ENCODE measurements at places on chromosomes 1 and 21.

DNA sequence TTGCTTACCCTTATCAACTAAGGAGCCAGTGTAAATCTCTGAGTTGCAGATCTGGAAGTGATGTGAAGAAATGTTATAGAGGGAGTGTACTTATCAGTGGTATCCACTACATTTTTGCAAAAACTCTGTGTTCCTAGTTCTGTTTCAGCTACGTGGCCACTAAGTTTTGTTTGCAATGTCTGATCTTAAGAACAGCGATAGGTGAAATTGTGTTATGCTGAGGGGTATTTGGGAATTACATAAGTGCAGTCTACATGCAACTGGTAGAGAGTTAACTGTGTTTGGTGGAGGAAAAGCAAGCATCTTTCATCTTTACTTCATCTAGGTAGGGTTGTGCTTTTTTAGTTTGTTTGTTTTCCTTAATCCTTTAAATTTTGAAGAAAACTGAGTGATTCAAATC, 198.8 kb upstream of the SGIP1 start:
- no peak for DNase-seq

DNA sequence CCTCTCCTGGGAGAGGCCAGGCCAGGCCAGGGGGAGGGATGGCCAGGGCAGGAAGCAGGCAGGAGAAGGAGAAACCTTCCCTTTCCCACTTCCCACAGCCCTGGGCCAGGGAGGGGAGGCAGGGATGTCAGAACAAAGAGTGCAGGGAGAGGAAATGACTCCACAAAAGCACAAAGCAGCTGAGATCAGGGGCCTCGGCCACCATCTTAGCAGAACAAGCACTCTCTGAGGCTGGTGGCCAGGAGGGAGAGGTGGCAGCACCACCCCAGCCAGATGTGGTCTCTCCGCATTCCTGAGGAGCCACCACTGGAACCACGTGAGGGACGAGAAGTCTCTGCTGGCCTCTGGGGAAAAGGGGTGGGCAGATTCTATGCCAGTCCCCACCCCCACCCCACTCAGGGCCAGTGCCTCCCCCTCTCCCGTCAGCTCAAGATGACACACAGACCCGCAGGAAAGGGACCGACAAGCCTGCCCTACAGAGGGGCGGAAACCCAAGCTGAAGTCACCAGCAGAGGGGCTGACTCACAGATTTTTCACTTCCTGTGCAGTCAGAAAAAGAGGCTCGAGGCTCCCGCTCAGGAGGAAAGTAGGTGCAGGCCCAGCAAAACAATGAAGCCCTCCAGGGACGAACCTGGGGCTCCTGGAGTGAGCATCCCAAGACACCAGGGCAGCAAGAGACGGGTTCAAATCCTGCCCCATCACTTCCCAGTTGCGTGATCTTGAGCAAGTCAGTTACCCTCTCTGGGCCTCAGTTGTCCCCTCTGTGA, 24.1 kb upstream of the ALDH4A1 start:
- DNase-seq = peak; percentile 85

GRCh38 chr1:71128060-71128459, 47.2 kb upstream of the ZRANB2 start:
- DNase-seq = no peak

DNA sequence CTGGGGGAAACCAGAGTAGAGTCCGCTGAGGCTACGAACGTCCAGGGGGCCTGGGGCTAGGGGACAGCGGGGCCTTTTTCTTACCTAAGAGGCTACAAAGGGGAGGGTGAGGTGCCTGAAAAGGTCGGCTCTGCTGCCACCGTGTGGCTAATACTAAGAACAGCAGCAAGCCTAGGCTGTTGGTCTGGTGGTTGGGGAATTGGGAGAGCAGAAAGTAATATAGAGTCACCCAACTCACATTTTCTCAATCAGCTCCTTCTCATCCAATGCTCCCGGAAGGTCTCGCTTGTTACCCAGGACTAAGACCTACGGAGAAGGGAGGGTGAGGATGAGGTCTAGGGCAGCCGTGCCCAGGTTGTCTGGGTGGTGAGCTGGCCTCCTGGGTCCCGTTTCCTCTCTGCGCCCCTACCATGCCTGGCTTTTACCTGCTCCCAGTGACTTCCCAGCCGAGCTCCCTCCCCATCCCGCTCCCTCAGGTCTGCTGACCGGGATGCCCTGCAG, 9.3 kb downstream of the ARL8A start:
- DNase-seq = peak; percentile 43

- DNase-seq = no peak
These were observed 3.3 kb upstream of the PCBP3 start for GRCh38 chr21:45640001-45640887.

- no peak for DNase-seq
These were observed 215.9 kb downstream of the DISC1 start for GRCh38 chr1:231842441-231842840.

GRCh38 chr21:43869486-43870325, 4.7 kb downstream of the AGPAT3 start:
- no peak for DNase-seq

DNA sequence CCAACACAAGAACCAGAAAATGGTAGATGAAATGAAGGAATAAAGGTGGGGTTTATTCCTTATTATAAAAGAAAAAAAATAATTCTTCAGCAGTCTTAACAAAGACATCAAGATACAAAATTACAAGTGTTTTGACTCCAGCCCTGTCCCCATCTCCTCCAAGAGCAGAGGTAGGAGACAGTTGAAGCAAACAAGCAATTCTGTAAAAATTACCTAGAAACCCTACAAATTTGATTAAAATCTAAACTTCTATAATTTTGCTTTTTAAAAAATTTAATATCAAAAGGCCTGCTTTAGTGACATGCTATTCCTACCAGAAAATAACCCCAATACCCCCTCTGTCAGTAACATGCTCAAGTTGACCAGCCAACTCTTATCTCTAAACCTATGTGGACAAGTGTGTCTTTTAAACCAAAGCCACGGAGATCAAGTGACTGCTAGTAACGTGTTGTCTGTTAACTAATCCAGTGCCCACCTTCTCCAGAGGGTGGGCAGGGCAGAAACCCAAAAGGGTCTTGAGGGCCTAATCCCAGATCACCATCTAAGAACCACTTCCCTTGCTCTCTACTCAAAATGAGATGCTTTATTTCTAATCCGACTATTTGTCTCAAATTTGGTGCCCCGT, 8.4 kb downstream of the GLUL start:
- DNase-seq = no peak

- no peak for DNase-seq
These were observed 20.6 kb upstream of the MTARC2 start for GRCh38 chr1:220727519-220727918.

DNA sequence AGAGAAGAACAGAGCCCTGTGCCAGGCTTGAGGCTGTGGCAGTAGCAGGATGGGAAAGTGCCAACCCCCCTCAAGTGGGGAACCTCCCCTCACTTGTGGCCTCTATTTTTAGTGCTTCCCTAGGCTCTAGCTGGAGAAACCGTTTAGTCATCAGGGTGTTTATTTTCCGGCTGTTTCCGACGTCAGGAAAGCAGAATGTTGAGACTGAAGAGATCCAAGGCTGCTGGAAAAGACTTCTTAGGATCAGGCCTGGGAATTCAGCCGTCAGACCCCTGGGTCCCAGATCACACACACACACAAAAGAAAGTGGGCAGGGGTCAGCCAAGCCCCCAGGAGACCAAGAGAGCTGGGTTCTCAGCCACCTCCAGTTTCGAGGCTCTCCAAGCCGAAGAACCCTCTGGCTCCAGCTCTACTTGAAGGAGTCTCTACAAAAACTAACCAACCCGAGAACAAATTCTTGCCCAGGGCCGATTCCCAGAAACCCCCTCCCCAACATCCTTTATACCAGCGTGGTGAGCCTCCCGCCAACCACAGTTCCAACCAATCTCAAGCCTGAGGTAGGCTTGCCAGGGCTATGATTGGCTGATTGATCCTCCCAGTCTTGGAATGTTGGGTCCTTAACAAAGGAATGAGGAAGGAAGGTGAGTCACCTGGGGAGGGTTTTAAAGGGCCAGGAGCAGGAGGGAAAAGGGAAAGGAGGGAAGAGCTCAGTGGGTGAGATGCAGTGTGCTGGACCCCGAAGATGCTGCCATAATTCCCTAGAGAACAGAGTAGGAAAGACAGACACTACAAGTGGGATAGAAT, 2.5 kb upstream of the MEF2D start:
- no peak for DNase-seq

GRCh38 chr21:31299291-31300147, 44.5 kb downstream of the TIAM1 start:
- DNase-seq = no peak

GRCh38 chr1:195789321-195789720, 818.9 kb downstream of the KCNT2 start:
- DNase-seq = no peak

DNA sequence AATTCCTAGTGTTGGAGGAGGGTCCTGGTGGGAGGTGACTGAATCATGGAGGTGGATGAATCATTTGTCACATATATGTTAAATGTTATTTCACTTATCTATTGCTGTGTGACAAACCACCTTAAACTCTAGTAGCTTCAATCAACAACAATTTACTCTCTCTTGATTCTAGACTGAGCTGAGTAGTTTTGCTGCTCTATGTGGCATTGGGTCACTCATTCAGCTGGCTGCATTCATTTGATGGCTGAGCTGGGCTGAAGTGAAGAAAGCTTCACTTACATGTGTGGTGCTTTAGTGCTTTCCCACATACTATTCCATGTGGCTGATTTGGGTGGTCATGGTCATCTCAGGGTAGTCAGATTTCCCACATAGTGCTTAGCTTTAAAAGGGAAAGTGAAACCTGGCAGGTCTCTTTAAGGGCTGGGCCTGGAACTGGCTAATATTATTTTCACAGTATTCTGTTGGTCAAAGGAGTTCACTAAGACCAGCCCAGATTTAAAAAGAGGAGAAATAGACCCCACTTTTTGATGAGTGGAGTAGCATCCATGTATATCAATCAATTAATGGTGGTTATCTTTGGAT, 10.5 kb downstream of the DNAH14 start:
- no peak for DNase-seq

- peak; percentile 95 for DNase-seq
These were observed at the start of gene URB1 for GRCh38 chr21:32392880-32393676. Gene URB1 (minus strand): TSS chr21:32393012. CDS start chr21:32392910, 102 bp downstream.

DNA sequence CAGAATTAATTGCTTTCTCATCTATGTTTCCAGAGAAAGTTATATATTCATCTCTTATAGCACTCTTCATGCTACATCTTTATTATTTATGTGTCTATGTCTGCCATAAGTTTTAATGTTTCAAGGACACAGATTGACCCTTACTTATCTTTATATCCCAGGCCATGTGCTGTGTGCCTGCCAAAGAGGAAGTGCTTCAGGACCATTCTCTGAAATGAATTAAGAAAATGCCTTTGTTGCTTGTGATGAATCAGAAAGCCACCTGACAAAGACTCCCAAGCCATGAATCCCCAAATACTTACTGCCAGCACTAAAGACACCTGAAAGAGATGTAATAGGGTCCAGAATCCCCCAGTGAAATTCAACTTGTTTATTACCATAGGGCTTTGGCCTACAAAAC, 342.1 kb upstream of the C1orf87 start:
- DNase-seq = no peak

DNA sequence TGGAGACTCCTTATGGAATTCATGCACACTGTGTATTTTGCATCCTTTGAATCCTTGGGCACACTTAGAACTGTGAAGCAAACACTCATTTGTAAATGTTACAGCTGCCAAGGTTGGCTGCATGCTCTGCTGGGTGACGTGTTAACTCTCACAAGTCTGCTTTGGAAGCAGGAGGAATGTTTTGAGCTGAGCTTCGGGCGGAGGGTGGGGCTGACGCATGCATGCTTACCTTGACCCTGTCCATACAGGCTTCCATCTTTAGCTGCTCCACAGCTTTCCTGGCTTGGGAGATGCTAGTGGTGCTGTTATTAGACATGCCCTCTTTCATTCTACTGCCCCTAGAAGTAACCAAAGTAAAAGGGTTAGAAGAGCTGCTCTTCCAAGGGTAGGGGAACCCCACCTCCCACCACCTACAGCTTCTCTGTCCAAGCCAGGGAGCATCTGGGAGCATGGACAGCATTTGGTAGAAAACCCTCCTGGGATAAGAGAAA, 66.0 kb downstream of the GNG4 start:
- DNase-seq = no peak

GRCh38 chr1:116770625-116771024, 16.4 kb downstream of the CD2 start:
- no peak for DNase-seq

DNA sequence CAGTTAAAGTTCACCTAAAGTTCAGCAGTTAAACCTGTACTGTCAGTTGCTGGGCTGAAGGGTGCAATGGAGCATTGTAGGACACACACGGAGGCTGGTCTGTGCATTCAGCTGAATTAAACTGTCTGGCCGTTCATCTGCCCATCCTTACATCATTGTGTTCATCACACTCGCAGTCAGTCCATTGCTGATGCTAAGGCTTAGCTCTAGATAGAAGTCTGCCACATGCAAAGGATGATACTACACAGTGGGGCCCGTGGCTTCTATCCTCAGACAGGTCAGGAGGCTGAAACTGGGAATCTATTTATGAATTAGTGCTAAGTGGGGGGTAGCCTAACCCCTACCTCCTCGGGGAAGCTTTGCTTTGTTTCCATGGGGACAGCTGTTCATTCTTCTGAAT, 60.4 kb downstream of the CNIH3 start:
- DNase-seq = no peak

- DNase-seq = no peak
These were observed 121.6 kb downstream of the RGS7 start for GRCh38 chr1:241235256-241235897.

DNA sequence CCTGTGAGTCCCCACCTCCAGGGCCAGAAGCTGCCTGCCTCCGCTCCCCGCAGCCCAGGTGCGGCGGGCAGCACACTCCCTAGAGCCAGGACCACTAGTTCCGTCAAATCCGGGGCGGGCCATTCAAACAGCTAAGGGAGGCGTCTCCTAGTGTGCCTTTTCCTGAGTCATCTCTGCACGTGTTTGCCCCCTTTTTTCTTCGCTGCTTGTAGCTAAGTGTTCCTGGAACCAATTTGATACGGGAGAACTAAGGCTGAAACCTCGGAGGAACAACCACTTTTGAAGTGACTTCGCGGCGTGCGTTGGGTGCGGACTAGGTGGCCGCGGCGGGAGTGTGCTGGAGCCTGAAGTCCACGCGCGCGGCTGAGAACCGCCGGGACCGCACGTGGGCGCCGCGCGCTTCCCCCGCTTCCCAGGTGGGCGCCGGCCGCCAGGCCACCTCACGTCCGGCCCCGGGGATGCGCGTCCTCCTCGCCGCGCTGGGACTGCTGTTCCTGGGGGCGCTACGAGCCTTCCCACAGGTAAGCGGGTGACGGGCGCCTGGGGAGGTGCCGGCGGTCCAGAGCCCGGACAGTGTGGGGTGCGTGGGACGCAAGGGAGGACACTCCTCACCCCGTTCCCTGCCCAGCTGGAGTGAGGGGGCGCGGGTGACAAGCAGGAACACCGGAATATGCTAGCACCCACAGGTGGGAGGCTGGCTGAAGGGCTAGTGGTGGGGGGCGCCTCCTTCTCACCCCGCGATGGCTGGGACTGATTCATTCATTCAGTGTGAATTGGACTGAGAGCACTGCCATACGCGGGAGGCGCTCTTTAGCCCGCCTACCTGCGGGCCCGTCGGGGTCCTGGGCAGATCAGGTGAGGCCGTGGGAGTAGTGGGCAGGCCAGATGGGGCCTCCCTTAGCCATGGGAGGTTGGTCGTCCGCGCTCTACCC, at the start of gene TNFRSF8:
Gene TNFRSF8, plus strand, starts transcription at position 163 of the 932 bp plus-strand sequence. Its CDS starts 296 bp downstream, at position 459.
- peak; percentile 28 for DNase-seq

GRCh38 chr1:22507587-22507986, 55.7 kb upstream of the EPHA8 start:
- no peak for DNase-seq
